Anterior cingulate cortex (tissue), 58 donors: ENCODE measurements at places on chromosomes 4 and X.

DNA sequence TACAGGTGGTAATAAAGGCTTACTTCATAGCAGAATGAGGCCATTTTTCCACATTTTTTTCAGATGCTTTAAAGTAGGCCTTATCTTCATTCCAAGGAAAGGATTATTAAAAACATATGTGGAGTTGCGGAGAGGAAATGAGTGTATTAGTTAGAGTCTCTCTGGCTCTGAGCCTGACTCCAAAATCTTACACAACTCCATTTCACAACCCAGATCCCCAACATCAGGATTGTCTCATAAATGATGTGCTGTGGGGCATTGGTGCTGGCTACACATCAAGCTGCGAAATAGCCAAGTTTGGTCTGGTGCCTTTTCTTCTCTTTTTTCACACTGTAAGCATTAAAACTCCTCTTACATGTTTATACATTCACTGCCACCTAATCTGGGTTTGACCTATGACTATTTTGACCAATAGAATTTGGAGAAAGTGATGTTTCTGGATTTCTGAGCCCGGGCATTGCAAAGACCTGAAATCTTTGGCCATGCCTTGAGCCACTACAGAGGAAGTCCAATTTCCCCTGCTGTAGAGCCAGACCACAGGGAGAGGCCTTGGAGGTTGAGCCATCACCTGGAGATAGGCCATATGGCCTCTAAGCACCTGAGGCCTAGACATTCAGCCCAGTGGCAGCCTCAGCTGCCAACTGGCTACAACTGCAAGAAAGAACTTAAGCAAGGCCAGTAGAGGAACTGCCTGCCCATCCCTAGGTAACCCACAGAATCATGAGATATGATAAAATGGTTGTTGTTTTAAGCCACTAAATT, 16.7 kb upstream of the SOD3 start:
- no peak for DNase-seq

- DNase-seq = no peak
These were observed 10.5 kb downstream of the KLF3 start for GRCh38 chr4:38674258-38675144.

- no peak for DNase-seq
These were observed 53.0 kb downstream of the MSN start for GRCh38 chrX:65720381-65720964.

GRCh38 chr4:25913056-25913850, 767 bp upstream of the SMIM20 start:
- no peak for DNase-seq

DNA sequence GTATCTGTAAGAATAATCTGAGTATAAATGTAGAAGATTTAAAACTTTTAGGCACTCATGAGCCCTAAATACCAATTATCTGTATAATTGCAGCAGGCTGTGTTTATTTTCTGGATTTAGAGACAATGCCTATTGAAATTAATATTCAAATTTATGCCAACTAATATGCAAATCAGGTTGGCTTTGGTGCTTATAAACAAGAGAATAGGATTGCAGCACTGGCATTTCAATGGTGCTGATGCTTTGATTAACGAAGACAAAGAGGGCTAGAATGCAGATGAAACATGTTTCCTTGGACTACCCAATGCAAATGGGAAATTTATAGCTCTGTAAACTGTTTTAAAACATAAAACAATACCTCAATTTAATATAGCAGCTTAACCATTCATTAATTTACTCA, 70.7 kb upstream of the GATB start:
- DNase-seq = no peak

DNA sequence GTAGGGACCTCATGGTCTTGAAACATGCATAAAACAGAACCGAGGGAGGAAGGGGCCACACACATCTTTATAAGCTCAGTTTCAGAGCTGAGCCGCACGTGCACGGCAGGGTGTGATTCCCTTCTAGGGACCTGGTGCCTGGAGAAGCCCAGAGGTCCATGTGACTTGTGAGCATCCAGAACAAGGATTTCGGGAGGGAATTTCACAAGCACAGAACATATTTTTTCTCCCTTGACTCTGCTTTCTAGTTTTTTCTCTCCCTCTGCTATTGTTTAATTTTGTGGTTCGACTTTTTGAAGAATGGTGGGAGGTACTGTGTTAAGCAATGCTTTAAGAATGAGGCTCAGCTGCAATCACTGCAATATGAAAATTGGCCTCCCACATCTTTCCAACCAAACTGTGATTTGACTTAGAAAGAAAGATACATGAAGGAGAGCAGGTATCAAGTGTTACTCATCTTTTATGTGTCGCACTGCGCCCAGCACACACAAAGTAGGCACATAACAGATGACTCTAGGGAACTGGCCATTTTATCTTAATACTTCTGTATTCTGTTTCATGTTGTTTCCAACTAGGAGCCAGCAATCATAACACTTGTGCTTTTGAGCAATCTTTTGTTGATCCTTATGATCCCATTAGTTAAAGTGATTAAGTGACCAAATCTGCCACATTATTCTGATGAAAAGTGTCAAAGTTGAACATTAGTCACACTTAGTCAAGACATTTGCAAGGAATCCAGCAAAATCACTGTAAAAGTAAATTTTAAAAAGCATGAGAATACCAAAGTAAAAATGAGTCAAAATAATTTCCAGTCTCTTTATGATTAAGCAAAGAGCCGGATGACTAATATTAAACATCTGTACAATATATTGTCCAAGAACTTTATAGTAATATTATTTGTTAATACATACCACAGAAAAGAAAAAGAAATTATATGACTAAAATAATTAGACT, 86.4 kb downstream of the SHISA3 start:
- no peak for DNase-seq

DNA sequence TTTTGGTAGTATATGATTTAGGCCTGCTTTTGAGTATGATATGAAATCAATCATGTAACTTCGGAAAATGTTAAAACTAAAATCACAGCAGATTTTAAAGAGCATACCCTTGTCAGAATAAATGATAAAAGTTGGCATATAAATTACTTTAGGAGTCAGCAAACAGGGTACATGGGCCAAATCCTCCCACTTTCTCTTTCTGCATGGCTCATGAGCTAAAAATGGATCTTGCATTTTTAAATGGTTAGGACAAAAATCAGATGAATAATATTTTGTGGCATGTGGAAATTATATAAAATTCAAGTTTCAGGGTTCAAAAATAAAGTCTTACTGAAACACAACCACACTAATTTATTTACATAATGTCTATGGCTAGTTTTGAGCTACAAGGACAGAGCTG, 214.9 kb downstream of the GASK1B start:
- no peak for DNase-seq

GRCh38 chr4:188218392-188218791, 79.2 kb downstream of the TRIML1 start:
- no peak for DNase-seq

GRCh38 chr4:127400731-127401346, 231.9 kb upstream of the INTU start:
- no peak for DNase-seq

GRCh38 chrX:9862953-9863352, 76.7 kb downstream of the SHROOM2 start:
- DNase-seq = no peak

- no peak for DNase-seq
These were observed 28.6 kb downstream of the TMEM255A start for GRCh38 chrX:120282697-120283096.

DNA sequence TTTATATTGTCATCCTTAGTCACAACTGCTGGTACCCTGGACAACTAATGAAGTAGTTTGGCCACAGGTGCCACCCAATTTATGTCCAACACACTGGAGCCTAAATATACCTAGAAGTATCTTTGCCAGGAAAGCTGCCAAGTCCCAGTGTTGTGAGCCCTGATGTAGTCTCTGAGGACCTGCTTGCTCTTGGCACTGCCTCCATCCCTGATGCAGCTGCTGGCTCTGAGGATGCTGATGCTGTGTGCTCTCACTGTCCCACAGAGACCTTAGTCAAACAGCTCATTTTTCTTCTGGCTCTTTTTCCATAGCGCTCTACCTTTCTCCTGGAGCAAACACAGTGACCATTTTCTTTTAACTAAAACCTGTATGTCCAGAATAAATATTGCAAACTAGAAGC, 1535.4 kb upstream of the ADGRL3 start:
- DNase-seq = no peak

DNA sequence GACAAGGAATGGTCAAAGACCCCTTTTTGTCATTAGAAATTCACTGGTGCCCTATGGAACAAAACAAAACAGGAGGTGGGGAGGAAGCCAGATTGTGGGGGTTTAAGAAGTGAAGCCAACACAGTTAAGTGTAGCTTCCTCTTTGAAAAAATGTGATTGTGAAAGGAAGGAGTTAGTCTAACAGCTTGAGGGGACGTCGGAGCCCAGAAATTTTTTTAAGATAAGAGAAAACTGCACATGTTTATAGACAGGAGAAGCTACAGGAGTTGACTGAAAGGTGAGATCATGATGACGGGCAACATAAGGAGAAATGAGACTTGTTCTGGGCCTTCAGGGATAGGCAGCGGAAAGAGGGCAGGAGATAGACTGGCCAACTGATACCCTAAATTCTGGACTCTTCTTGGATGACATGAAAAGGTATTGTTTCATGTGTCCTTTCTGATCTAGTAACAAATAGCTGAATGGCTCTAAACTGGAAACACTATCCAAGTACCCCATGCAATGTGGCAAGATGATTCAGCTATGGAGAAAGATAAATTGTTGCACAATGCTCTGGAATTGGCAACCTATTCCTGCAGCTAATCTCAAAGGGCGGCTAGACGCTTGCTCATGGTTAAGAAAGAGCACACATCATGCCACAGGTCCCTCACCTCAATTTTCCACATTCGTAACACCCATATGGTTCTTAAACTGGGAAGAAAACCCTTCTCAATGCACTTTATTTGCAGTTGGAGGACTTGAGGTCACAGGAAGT, 3.7 kb upstream of the HDAC8 start:
- DNase-seq = no peak

- no peak for DNase-seq
These were observed 1.0 kb upstream of the SUV39H1 start for GRCh38 chrX:48695534-48695896.

DNA sequence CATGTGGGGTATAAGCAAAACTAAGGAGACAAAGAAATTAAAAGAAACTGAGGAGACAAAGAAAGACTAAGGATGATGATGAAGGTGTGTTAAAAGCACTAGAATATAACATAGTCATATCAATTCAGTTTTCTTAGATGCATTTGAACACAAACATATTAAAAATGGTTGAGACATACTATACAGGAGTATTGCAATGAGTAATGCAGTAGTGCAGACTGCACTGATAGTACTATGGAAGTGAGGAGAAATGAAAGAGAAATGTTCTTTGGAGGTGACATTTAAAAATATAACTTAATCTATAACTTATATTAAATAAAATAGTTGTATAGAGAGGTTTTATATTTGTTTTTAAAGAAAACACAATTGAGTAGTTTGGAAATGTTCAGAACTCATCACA, 279.2 kb downstream of the CAMK2D start:
- DNase-seq = no peak

- no peak for DNase-seq
These were observed 74.8 kb upstream of the GPRIN3 start for GRCh38 chr4:89382439-89382838.

DNA sequence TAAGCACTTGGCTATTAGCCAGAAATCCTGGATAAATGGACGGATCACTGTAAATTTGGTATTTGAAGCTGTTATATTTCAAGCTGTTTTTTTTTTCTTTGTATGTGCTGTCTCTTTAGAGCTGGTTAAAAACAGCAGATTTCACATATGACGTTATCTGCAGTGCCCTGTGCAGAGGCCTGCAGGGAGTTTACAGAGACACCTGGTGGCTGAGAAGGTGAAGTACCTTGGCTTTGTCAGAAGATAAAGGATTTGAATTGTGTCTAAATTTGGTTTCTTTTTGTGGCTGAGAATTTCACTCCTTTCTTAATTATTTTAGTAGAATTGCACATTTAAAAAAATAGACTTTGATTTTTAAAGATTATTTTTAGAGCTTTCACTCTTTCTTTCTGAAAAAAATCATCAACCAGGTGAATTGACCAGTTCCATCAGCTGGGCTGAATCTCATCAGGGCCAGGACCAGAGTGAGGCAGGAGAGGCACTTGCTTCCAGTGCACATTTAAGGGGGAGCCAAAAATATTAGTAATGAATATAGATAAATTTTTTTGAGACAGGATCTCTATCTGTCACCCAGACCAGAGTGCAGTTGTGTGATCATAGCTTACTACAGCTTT, 9.6 kb upstream of the CHRNA9 start:
- DNase-seq = no peak

DNA sequence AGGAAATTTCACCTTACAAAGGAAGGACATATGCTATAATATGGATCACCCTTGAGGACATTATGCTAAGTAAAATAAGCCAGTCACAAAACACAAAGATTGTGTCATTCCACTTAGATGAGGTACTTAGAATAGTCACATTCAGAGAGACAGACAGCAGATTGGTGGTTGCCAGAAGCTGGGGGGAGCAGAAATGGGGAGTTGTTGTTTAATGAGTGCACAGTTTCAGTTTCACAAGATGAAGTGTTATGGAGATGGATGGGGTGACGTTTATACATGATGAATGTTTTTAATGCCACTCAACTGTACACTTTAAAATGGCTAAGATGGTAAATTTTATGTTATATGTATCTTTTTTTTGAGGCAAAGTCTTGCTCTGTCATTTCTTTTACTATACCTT, 14.8 kb upstream of the SPON2 start:
- DNase-seq = no peak

DNA sequence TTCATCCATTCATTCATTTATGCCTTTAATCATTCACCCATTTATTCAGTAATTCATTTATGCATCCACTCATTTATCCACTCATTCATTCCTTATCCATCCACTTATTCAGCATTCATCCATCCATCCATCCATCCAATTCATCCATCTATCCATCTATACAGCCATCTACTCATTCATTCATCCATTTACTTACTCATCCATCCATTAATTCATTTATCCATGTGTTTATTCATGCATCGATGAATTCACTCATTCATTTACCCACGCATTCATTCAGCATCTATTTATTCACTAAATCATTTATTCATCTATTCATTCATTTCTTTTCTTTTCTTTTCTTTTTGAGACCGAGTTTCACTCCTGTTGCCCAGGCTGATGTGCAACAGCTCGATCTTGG, 10.4 kb downstream of the P2RY8 start:
- DNase-seq = no peak

DNA sequence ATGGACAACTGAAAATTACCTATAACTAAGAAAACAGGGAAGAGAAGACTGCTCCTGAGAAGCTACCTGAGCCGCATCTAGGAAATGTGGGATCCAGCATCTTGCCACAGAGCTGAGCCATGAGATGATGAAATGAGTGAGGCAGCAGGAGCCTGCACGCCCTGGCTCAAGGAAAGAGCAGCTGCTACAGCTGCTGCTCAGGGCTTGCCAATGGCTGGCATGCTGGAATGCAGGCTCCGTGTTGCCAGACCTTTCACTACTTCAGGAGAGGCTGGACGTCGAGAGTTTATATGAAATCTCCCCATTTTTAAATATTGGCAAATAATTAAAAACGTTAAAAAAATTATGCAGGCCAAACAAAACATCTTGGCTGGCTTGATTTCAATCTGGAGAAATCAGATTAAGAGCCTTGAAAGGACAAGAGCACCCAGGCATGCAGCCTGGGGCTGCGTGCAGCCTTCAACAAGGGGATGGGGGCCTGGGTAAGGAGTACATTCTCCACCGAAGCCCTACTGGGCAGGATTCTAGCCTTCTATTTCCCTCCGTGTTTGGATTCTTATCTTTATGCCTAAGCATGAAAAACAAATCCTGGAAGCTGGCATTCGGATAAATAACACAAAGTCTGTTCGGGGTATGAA, 227.6 kb downstream of the NR3C2 start:
- peak; percentile 7 for DNase-seq
